ENCODE measurements at places on chromosomes 2 and 18.
A peak's percentile ranks its signal among the peaks of the same experiment; 100 is the strongest.

- peak; percentile 56 for DNase-seq
Observed at GRCh38 chr18:23990474-23991410, 23.8 kb upstream of the TTC39C start.

DNA sequence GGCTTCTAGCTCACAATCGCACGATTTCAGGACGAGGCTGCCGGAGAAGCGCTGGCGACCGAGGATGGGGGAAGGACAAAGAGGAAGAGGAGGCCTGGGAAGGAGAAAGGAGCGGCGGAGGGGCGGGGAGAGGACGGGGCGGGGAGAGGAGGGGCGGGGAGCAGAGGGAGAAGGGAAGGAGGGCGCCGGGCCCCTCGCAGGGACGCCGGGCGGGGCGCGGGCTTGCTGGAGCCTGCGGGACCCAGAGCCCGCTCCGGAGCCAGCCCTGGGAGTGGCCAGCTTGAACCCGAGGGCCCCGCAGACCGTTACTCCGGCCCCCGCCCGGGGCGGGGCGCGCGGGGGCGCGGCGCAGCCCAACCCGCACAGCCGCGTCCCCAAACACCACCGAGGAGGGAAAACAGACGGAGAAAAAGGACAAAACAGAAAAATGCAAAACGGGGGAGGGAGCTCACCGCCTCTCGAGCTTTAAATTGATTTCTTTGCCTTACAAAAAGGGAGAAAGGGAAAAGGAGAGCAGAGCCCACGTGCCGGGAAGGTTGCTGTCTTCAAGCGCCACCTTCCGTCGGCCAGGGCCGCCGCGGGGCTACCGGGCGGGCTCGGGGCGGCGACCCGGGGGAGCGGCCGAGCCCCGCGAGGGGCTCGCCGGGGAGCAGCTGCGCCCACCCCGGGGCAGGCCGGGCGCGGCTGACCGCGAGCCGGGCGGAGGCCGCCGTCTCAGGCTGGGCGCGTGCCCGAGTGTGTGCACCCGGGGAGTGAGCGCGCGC, 781 bp upstream of the SOX11 start:
- no peak for DNase-seq

GRCh38 chr2:97966545-97967215, 29.1 kb downstream of the TMEM131 start:
- peak; percentile 43 for DNase-seq

- no peak for DNase-seq
Observed at GRCh38 chr2:159617100-159617499, 752 bp upstream of the BAZ2B start.

- peak; percentile 48 for DNase-seq
Observed at GRCh38 chr2:205748639-205749038, 66.3 kb downstream of the NRP2 start.

DNA sequence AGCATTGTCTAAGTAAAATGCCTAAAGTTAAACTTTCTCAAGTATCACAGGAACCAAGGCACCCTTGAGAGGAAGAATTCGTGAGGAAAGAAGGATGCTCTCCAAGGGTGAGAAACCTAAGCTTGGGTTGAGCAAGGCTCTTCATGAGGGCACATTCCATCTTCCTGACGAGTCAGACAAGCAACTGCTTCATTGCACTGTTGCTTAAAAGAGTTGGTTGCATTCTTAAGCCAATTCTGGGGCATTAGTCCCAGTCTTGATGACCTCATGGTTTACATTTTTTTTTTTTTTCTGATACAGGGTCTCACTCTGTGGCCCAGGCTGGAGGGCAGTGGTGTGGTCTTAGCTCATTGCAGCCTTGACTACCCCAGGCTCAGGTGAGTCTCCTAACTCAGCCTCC, 237.5 kb downstream of the ACTR3 start:
- peak; percentile 32 for DNase-seq

DNA sequence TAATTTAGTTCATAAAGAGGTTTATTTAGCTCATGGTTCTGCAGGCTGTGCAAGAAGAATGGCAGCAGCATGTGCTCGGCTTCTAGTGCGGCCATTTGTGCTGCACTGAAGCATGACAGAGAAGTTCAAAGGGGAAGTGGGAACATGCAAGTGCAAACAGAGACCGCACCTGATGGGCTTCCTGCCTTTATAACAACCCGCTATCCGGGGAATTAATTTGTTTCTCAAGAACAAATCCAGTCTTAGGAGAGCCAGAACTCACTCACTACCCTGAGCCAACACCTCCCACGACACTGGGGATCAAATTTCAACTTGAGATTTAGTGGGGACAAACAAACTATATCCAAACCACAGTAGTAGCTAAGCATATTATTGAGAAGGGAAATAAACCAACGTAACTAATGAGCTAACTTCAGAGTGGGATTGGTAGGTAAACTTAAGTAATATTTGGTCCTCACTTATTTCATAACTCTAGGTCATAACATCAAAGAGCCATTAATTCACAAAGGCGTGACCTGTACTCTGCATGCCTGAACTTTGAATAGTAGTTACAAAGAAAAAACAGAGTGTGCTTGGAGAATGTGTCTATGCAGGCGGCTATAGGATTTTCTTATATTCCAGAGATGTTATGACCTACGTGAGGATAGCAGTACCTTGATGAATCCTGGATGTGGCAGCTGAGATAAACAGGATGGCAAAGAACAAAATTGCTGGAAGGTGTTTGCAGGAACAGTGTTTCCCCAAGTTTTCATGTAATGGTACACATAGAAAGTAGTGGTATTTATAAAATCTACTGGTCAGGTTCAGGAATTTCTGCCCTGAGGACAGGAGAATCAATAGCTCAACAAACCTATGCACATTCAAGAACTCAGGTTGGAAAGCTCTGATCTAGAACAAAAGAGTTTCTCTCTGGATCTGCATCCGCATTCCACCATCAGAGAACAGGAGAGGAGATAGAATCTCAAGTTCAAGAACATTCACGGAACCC, 845.9 kb upstream of the ID2 start:
- no peak for DNase-seq

DNA sequence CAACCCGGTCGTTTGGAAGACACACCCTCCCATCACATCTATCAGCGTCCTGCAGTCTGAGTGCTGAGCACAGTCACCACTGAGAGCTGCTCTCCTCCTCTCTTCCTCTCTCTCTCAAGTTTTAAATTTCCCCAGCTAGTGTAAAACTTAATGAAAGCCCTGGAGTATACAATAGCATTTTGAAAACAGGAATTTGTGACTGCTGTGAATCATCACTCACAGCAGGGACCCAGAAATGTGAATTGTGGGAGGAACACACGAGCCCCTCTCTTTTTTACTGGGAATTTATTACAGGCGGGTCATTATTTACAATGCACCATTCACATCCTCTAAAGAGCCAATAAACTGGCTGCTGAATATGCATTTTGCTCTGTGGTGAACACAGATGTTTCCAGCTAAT, 185.0 kb upstream of the SMIM21 start:
- DNase-seq = no peak

DNA sequence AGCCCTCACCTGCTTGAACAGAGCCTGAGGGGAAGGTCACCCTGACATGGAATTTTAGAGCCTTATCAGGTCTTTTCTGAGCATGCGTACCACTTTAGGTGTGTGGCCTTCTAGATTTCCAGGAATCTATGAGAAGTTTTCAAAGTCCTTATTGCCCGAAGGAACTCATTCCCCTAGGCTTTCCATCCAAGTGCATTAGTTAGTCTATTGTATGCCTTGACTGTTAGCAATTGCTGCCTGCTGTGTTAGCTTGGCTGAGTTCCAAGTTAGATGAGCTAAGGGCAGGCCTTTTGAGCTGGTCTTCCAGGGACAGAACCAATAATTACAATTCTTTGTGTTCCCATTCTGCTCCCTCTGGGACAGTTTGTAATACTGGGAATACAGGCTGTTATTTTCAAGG, 30.8 kb upstream of the PUM2 start:
- DNase-seq = no peak

DNA sequence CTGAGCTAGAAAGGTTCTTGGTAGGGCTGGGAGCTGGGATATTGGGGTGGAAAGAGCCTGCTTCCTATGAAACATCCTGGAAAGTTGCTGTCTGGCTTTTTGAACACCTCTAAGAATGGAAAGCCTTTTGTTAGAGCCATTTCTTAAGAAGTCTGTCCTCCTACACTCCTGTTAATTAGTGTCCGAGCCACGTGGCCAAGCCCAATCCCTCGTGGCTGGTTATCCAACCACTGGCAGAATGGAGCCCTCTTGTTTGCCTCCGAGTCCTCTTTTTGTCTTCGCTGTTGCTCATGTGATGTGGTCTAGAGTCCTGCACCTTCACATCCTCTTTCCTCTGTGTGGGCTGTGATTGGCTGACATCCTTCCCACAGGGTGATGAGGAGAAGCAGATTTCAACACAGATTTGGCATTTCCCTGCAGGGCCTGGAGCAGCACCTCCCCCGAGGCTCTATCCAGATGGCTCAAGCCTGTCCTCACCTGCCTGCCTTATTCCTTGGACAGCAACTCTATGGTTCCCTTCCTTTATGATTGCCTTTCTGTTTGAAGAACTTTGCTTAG, 8.2 kb upstream of the TOGARAM2 start:
- no peak for DNase-seq

GRCh38 chr2:164044622-164045021, 308.8 kb upstream of the FIGN start:
- DNase-seq = no peak

- DNase-seq = no peak
Observed at GRCh38 chr2:129806317-129806716, 173.1 kb upstream of the RAB6C start.

- no peak for DNase-seq
Observed at GRCh38 chr2:177265824-177266817, 1.6 kb upstream of the NFE2L2 start.

- peak; percentile 70 for DNase-seq
Observed at GRCh38 chr2:180656455-180656847, 324.0 kb upstream of the UBE2E3 start.

- DNase-seq = no peak
Observed at GRCh38 chr18:46160050-46160798, 56.0 kb downstream of the HAUS1 start.

DNA sequence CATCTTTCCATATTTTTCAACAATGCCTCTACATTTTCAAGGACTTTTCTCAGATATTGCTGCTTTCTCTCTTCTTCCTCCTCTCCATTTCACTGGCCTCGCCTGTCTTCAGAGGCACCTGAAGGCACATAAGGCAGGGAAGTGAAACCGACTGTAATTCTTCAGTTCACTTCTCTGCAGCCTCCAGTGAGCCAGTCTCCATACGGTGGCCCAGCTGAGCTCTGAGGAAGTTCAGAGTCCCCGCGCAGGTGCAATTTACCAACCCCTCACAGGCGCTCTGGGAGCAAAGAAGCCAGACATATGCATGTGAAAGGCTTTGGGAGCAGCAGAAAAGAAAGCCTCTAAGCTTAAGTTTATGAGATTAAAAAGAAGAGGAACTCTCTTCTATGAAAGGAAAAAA, 12.4 kb downstream of the KLHL14 start:
- DNase-seq = no peak

- no peak for DNase-seq
Observed at GRCh38 chr2:20333738-20334137, 16.9 kb downstream of the PUM2 start.

DNA sequence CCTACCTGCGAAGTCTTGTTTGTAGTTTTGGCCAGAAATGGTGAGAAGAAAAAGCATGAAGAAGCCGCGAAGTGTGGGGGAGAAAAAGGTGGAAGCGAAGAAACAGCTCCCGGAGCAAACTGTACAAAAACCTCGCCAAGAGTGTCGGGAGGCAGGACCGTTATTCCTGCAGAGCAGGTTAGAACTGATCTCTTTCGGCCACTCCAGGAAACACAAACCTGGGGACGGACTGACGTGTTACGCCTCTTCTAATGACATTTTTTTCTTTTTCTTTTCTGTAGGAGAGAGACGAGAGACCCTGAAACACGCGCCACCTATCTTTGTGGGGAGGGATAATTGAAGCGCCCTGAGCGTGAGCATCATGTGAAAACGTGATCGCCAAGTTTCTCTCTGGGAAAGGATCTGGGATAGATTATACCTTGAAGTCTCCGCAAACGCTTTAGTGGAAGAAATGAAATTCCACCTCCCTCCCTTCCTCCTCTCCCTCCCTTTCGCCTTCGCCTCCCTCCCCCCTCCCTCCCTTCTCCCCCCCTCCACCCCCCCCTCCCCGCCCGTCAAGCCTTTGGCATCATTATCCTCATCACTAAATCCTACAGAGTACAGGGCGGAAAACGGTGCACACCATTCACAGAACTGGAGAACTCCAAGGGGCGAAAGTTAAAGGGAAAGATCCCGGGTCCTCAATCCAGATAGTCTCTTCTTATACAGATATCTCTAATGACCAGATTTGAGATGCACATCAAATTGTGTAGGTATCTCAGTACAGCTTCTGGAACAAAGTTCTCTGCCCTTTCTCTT, at the start of gene ZEB2:
Gene ZEB2 (minus strand): TSS at position 186 of the 798 bp plus-strand sequence. CDS start 2,769 bp downstream, outside the sequence.
- DNase-seq = peak; percentile 88

DNA sequence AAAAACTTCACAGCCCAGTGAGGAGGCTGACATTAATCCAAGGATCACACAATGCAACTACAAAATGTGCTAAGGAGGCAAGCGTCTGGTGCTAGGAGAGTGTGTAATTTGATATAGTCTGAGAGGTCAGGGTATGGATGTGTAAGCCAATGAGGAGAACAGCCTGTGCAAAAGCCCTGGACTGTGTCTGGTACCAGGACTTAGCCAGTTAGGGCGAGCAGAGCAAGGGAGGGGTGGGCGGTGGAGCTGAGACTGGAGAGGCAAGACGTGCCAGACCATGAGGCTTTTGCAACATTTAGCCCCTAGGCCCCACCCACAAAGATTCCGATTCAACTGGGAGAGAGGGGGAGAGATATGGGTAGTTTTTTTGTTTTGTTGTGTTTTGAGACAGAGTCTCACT, 33.5 kb upstream of the SPRED2 start:
- no peak for DNase-seq

DNA sequence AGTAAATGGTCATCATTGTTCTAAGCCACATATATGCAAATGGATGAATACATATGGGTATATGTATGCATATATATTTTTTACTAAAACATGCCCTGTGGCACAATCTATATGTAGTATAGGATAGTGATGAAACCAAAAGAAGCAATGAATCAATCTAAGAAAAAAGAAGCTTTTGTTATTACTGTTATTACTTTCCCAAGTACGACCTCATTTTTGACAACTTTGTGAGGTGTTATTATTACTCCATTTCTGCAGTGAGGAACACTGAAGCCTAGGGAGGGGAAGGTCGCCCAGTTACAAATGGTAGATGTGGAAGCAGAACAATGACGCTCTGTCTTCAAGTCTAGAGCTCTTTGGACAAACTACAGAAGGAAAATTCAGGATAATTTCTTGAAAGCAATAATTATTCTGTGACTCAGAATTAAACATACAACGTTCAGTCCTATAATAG, 38.3 kb downstream of the STAT4 start:
- no peak for DNase-seq

DNA sequence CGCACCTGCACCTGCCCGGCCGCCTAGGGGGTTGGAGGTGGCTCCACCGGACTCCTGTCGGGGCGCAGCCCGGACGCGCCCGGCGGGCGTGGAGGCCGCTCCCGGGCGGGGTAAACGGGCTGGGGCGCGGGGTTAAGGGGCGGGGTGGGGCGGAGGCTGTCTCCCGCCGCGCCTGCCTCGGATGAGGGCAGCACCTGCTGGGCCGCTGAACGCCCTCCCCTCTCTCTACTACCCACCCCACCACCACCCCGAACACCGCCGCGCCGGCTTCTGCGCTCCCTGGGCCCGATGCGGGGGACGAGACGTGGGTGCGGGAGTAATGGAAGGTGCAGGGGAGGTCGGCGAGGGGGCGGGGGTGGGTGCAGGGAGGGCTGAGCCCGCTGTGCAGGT, 224.8 kb upstream of the ID2 start:
- DNase-seq = no peak

GRCh38 chr18:23231340-23232021, 96.2 kb downstream of the CABLES1 start:
- no peak for DNase-seq

GRCh38 chr2:180394305-180394704, 387.2 kb upstream of the CWC22 start:
- no peak for DNase-seq
